ENCODE measurements at places on chromosomes 2 and 18.
A peak's percentile ranks its signal among the peaks of the same experiment; 100 is the strongest.

- no peak for DNase-seq
Observed at GRCh38 chr2:127218812-127219170, 1.3 kb downstream of the CYP27C1 start.

DNA sequence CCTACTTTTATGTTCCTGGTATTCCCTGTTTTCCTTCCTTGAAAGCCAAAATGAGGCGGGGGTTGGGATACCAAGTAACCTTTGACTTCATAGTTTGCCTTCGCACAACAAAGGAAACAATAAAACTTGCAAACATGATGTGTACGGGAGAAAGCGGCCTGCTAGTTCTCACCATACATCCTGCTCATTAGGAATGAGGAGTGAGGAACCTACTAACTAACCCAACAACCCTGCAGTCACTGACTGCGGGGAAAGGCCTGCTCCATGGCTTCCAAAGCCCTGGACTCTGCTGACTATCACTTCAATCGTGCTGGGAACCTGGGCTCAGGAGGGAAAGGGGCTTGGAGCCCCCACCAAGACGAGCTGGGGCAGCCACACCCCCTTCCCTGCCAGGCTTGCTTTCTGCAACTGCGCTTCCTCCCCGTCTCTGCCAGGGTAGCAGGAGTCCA, 24.2 kb downstream of the RPL31 start:
- no peak for DNase-seq

GRCh38 chr2:148720501-148721001, 76.0 kb downstream of the EPC2 start:
- peak; percentile 56 for DNase-seq

DNA sequence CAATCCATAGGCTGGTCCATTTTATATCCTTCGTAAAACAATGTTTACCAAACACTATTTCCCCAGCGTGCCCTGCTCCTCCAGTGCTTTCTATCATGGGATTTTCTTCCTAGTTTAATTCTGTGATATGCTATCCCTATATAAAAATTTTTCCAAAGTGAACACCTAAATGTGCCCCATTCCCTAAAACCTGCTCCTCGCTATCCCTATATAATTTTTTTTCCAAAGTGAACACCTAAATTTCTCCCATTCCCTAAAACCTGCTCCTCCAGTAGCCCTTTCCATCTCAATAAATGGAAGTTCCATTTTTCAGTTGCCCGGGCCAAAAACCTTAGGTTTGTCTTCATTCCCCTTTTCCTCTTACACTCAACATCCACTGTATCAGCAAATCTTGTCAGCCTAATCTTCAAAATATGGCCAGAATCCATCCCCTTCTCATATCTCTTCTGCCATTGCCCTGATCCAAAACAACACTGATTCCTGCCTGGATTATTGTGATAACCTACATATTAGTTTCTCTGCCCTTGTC, 26.1 kb downstream of the APOB start:
- no peak for DNase-seq

DNA sequence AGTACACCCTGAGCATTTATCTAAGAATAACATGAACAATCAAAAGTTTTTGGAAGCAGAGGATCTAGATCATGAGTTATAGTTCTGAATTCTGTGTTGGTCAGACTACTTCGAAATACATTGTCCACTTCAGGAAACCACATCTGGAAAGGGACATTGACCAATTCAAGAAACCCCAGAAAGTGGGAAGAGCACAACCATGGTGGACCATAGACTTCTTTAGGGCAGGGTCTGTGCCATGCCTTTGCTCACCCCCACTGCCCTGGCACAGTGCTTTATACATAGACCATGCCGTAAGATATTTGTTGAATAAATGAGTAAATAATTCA, 44.3 kb upstream of the CYP1B1 start:
- DNase-seq: no peak

- DNase-seq: peak; percentile 11
Observed at GRCh38 chr2:88199912-88200682, 30.0 kb downstream of the THNSL2 start.

- DNase-seq: peak; percentile 85
Observed at GRCh38 chr2:174395284-174395968, at the start of gene SCRN3. SCRN3 (plus strand) TSS chr2:174395730; CDS start chr2:174398284, 2,554 bp downstream.
